ENCODE measurements at places on chromosomes 6 and 20. TPM values are rescaled to one million over a fixed set of nuclear protein-coding genes. Genes with fewer than 3 reads are reported as not detected.

GRCh38 chr6:43847741-43848630 lies 78.0 kb downstream of the VEGFA start:
- no peak for DNase-seq

GRCh38 chr6:39446909-39447308 lies 124.4 kb upstream of the KCNK16 start:
- DNase-seq = no peak

DNA sequence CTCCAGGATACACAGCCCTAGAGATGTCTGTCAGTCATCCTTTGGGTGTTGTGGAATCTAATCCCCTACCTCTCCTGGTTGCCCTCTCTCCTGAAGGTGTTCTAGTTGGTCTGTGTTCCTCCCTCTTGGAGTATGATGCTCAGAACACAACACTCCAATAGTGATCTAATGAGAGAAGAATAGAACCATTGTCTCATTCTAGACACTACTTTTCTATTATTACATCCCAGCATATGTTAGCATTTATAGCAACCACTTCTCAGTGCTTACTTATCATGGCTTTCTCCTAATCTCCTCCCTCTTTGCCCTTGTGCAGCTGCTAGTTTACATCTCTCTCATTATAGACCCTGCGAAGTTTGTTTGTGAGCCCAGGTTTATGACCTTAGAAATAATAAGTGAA lies 109.0 kb downstream of the UNC5CL start:
- no peak for DNase-seq

PHACTR3 gene
- not detected for total RNA-seq

Measured in activated CD8-positive, alpha-beta T cell treated with anti-CD3 and anti-CD28 coated beads, Interleukin-2, amount 10 ng/mL, durations not matched to agents 7 days and 5 days (primary cell).